ENCODE measurements at places on chromosomes 3 and 15. TPM values are rescaled to one million over a fixed set of nuclear protein-coding genes. Genes with fewer than 3 reads are reported as not detected.
A peak's percentile ranks its signal among the peaks of the same experiment; 100 is the strongest.

The FES gene
- 0.24 TPM for polyA plus RNA-seq

The TMEM45A gene
- not detected for polyA plus RNA-seq

DNA sequence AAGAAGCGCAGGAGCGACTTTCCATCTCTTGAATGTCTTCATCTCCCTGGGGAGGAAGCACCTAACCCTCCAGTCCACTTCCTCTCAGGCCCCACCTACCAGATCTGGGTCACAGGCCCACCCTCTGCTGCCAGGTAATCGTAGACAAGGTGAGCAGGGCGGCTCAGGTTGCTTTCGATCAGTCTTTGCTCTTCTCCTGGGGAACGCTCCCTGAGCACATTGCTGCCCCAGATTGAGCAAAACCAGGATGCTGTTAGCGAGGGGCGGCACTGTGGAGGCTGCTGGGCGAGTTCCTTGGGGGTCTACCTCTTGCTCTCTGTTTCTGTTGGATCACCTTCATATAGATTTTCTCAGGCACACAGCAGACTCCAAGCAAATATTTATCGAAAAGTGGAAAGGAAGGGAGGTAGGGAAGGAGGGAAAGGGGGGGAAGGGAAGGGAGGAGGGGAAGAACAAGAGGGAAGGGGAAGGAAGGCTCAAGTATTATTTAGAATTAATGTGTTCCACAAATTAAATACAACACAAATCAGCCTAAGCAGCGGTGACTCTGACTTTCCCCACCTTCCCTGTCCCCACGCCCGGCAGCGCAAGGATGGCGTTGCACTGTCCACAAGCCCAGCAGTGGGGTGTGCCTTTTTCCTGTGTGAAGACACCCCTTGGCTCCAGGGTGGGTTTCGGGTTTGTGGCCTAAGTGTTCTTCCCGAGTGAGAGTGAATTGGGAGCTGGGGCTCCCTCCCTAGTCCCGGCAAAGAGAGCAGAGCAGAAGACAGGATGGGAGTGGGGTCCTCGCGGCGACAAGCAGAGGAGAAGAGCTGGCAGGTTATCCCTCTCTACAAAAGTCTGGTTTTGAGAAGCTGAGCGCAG lies 6.1 kb upstream of the PCSK6 start:
- no peak for DNase-seq
- H3K27me3 ChIP-seq = peaks cover 56% of the 10 kb centered on the region
- H3K36me3 ChIP-seq = peaks cover 2% of the 10 kb centered on the region

- DNase-seq = no peak
- no peak overlapping the region for H3K27ac ChIP-seq
- H3K4me1 ChIP-seq = peaks cover 27% of the 10 kb centered on the region
- no peaks in the 10 kb centered on the region for H3K27me3 ChIP-seq
Measured at GRCh38 chr3:106167728-106168127, 298.9 kb upstream of the CBLB start.

DNA sequence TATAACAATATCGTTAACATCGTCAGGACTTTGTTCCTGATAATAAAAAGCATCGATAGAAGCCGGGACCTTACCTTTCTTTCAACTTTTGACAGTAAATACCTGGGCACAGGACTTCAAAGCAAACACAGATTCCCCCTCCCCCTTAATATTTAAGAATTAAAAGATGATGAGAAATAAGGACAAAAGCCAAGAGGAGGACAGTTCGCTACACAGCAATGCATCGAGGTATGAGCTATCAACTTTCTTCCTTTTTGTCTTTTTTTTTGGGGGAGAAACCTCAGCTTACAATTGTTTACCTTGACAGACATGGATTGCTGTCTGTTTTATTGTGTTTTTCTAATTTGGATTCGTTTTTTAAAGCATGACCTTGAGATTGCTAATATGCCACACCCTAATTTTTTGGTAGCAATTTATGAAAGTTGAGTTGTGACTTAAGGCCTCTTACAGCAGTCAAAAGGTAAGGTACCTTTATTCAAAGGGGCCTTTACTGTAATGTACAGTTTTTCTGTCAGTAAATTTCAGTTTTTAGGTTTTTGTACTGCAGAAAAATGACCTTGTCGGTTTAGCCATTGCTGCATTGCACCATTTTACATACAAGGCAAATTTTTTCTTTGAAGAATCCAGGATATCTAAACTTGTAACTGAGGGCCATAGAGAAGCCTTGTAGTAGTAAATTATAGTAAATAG lies 1.1 kb downstream of the CHD2 start:
- no peaks in the 10 kb centered on the region for H3K27me3 ChIP-seq
- H3K4me3 ChIP-seq = peak overlapping the region; percentile 96
- H3K4me1 ChIP-seq = peaks cover 48% of the 10 kb centered on the region
- peak overlapping the region; percentile 100 for H3K27ac ChIP-seq
- no peak for DNase-seq
- H3K36me3 ChIP-seq = peaks cover 19% of the 10 kb centered on the region

GRCh38 chr3:197590313-197590962 lies 34.7 kb upstream of the BDH1 start:
- no peaks in the 10 kb centered on the region for H3K27me3 ChIP-seq
- peaks cover 10% of the 10 kb centered on the region for H3K4me1 ChIP-seq
- H3K4me3 ChIP-seq = no peak overlapping the region
- H3K27ac ChIP-seq = no peak overlapping the region
- DNase-seq = no peak
- no peaks in the 10 kb centered on the region for H3K36me3 ChIP-seq

GRCh38 chr3:158839966-158840365 lies 38.1 kb downstream of the MFSD1 start:
- H3K27ac ChIP-seq = no peak overlapping the region
- H3K27me3 ChIP-seq = no peaks in the 10 kb centered on the region
- no peak overlapping the region for H3K4me3 ChIP-seq
- no peak for DNase-seq

GRCh38 chr15:29139072-29139471 lies 130.6 kb downstream of the NSMCE3 start:
- no peak for DNase-seq
- H3K4me3 ChIP-seq = no peak overlapping the region
- no peak overlapping the region for H3K27ac ChIP-seq
- H3K27me3 ChIP-seq = peaks cover 27% of the 10 kb centered on the region

- peaks cover 23% of the 10 kb centered on the region for H3K36me3 ChIP-seq
- H3K4me3 ChIP-seq = peak overlapping the region; percentile 94
- peak; percentile 25 for DNase-seq
- no peaks in the 10 kb centered on the region for H3K27me3 ChIP-seq
- peak overlapping the region; percentile 86 for H3K27ac ChIP-seq
Measured at GRCh38 chr3:52055537-52056351, 627 bp downstream of the DUSP7 start.

- no peaks in the 10 kb centered on the region for H3K27me3 ChIP-seq
- no peaks in the 10 kb centered on the region for H3K36me3 ChIP-seq
- H3K27ac ChIP-seq = no peak overlapping the region
- no peaks in the 10 kb centered on the region for H3K4me1 ChIP-seq
- DNase-seq = no peak
- H3K4me3 ChIP-seq = no peak overlapping the region
Measured at GRCh38 chr15:41999290-42000285, 21.3 kb downstream of the PLA2G4E start.

DNA sequence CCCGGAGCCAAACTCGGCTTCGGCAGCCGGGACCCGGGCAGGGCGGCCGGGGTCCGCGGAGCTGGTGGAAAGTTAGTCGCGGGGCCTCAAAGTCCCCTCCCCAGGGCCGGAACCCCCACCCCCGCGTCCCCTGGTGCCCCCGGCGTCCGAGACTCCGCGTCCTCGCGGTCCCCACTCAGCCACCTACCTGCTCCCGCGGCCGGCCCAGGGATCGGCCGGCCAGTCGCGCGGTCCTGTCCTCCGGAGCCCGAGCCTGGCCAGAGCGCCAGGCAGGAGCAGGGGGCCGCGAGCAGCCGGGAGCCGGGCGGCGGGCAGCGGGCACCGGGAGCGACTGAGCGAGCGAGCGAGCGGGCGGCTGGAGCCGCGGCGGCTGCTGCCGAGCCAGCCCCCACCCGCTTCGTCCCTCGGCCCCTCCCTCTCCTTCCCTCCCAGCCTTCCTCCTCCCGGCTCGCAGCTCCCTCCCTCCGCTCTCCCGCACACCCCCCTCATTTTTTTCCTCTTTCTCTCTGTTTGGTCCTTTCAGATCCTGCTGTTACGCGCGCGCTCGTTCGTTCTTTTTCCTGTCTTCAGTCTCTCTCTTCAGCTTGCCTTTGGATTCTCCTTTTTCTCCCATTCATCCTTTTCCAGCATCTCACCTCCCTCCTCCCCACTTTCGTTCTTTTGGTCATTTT lies at the start of gene MEGF11:
Gene MEGF11, minus strand, starts transcription at position 333 of the 671 bp plus-strand sequence. CDS start 125,347 bp downstream, outside the sequence.
- H3K27ac ChIP-seq = no peak within 1 kb of the TSS
- H3K4me3 ChIP-seq = peak within 1 kb of the TSS; percentile 82
- no peak for DNase-seq
- H3K36me3 ChIP-seq = no peaks in the 10 kb centered on the region
- H3K27me3 ChIP-seq = peaks cover 58% of the 10 kb centered on the region

GRCh38 chr3:3627114-3627513 lies 172.1 kb upstream of the LRRN1 start:
- H3K4me1 ChIP-seq = no peaks in the 10 kb centered on the region
- no peaks in the 10 kb centered on the region for H3K27me3 ChIP-seq
- no peak overlapping the region for H3K27ac ChIP-seq
- H3K4me3 ChIP-seq = no peak overlapping the region

DNA sequence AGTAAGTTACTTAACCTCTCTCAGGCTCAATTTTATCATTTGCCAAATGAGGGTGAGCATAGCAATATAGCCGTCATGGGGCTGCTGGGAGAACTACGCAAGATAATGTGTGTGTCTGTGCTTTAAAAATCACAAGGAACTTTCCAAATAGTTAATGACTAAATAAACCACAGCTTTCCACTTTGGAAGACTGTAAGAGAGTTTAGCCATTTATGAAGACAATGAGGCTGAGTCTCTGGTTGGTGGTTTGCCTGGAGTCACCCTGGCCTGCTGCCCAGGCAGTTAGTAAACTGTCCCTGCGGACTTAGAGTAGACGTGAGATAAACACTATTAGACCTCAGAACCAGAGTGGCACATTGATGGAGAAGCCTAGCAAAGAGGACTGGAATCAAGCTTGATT lies 357.7 kb downstream of the CLSTN2 start:
- no peaks in the 10 kb centered on the region for H3K4me1 ChIP-seq
- H3K27ac ChIP-seq = no peak overlapping the region
- H3K4me3 ChIP-seq = no peak overlapping the region
- H3K36me3 ChIP-seq = no peaks in the 10 kb centered on the region
- H3K27me3 ChIP-seq = peaks cover 2% of the 10 kb centered on the region
- DNase-seq = no peak

- peaks cover 4% of the 10 kb centered on the region for H3K27me3 ChIP-seq
- no peak for DNase-seq
- H3K4me3 ChIP-seq = no peak overlapping the region
- H3K36me3 ChIP-seq = no peaks in the 10 kb centered on the region
- H3K27ac ChIP-seq = no peak overlapping the region
Measured at GRCh38 chr3:28678086-28678485, 329.5 kb upstream of the AZI2 start.

DNA sequence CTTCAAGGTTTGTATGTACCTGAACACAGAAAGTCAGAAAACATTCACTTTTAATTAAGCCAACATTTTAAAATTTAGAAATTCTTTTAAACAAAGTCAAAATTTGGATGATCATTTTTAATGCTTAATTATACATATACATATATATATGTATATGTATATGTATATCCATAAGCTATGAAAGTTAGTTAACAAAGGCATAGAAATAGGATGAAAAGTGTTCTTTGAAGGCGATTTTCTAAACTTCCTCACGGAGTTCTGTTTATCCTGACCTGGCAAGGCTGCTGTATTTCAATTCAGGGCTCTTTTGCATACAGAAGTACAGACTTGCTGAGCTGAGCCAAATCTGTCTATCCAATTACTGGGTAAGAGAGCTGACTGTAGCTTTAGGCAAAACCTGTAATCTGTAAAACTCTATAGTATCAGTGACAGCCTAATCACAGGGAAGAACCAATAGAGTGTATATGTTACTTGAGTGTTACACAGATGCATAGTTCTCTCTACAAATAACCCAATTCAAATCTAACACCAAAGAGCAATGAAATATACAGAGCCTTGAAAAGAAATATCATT lies 32.1 kb upstream of the THRB start:
- no peaks in the 10 kb centered on the region for H3K36me3 ChIP-seq
- no peak overlapping the region for H3K27ac ChIP-seq
- no peak for DNase-seq
- peaks cover 6% of the 10 kb centered on the region for H3K4me1 ChIP-seq
- H3K4me3 ChIP-seq = no peak overlapping the region
- H3K27me3 ChIP-seq = peaks cover 13% of the 10 kb centered on the region

GRCh38 chr3:108415661-108416060 lies 94.7 kb downstream of the MYH15 start:
- H3K4me1 ChIP-seq = no peaks in the 10 kb centered on the region
- no peak overlapping the region for H3K4me3 ChIP-seq
- H3K27me3 ChIP-seq = no peaks in the 10 kb centered on the region
- no peaks in the 10 kb centered on the region for H3K36me3 ChIP-seq
- DNase-seq = no peak

DNA sequence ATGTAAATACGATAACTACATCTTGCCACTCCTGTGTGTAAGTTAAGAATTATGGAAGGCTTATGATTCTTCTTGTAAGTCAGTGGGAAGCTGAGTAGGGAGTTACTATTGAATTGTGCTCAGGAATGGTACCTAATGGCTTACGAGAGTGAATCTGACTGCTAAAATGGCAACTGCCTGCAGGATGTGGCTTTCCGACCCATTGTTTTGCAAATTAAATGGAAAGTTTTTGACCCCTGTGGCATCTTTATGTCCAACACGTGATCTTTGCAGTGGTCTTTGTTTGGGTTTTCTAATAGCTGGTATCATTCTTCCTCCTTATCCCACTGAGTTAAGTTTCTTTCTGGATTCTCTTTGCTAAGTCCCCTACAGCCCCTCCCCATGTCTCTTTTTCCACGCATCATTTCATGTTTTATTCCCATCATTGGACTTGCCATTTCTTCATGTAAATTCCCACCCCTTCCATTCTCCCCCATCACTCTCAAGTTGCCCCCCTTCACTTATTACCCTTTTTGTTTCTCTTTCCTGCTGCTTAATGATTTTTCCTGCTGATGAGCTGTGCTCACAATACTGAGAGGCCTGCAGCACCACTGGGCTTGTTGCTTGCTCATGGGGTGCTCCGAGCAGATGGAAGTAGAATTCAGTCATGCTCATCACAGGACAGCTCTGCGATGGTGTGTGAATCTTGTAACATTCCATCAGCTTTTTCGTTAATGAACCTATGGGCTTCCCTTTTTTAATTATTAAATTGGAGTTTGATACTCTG lies 428.2 kb upstream of the IL12A start:
- no peaks in the 10 kb centered on the region for H3K27me3 ChIP-seq
- H3K4me1 ChIP-seq = no peaks in the 10 kb centered on the region
- no peaks in the 10 kb centered on the region for H3K36me3 ChIP-seq
- no peak for DNase-seq
- no peak overlapping the region for H3K4me3 ChIP-seq
- no peak overlapping the region for H3K27ac ChIP-seq

DNA sequence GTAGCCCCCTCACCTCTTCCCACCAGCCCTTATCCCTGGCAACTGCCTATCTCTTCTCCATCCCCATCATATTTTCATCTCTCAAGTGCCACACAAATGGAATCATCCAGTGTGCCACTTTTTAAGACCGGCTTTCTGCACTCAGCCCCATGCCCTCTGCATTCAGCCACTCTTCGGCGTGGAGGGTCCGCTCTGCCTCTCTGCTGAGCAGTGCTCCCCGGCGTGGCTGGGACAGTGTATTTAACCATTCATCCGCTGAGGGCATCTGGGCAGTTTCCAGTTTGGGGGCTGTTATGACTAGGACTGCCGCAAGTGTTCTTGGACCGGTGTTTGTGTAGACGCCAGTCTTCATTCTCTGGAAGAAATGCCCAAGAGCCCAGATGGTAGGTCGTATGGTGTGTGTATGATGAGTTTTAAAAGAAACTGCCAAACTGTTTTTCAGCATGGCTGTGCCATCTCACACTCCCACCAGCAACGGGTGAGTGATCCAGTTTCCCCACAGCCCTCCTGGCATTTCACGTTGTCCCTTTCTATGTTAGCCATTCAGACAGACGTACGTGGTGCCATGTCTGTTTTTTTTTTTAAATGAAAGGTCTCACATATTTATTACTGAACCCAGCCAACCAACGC lies 20.9 kb downstream of the IQSEC1 start:
- no peaks in the 10 kb centered on the region for H3K36me3 ChIP-seq
- H3K4me3 ChIP-seq = no peak overlapping the region
- no peak overlapping the region for H3K27ac ChIP-seq
- peaks cover 14% of the 10 kb centered on the region for H3K4me1 ChIP-seq
